Bone marrow (tissue), 2 donors: ENCODE measurements at places on chromosomes 2 and 18.

DNA sequence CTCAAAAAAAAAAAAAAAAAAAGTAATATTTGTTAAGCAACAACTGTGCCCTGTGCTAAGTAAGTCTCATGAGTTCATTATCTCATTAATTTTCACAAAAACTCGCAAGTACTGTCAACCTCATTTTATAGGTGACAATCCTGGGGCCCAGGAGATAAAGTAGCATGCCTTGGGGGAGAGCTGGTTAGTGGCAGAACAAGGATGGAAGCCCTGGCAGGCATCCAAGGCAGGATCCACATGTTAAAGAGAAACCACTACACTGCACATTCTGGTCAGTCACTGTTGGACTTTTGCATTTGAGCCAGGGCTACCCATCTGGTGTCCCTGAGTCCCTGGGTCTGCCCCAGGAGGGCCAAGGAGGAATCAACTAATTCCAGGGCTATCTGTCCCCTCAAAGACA lies 54.6 kb downstream of the ZFP36L2 start:
- no peak for DNase-seq

GRCh38 chr2:39667104-39667885 lies 1.6 kb downstream of the TMEM178A start:
- DNase-seq = no peak

GRCh38 chr2:73172963-73173362 lies 29.4 kb upstream of the NOTO start:
- DNase-seq = no peak

GRCh38 chr2:225735844-225736243 lies 336.3 kb downstream of the NYAP2 start:
- DNase-seq = no peak

DNA sequence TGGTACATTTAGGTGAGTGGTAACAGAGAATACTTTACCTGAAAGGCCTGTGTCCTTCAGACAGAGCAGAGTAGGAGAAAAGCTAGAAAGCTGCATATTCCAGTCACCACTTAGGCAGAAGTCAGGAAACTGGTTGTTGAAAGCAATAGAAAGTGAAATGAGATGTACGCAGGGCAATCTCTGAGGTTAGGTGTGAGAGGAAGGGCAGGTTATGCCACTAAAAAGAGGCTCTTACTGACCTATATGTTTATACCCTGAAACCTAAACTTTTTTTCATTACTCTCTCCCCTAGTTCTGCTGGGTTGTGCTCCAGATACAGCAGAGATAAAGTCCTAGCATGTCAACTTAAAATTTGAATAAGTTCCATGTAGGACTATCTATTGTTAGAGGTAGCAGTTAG lies 93.5 kb downstream of the COX7A2L start:
- DNase-seq = no peak

- peak; percentile 96 for DNase-seq
These were observed 7.9 kb downstream of the PCBP1 start for GRCh38 chr2:70094978-70095719.

GRCh38 chr2:97792416-97792815 lies 79.0 kb downstream of the ZAP70 start:
- no peak for DNase-seq

- DNase-seq = no peak
These were observed 28.5 kb upstream of the FAHD2A start for GRCh38 chr2:95374029-95374428.

DNA sequence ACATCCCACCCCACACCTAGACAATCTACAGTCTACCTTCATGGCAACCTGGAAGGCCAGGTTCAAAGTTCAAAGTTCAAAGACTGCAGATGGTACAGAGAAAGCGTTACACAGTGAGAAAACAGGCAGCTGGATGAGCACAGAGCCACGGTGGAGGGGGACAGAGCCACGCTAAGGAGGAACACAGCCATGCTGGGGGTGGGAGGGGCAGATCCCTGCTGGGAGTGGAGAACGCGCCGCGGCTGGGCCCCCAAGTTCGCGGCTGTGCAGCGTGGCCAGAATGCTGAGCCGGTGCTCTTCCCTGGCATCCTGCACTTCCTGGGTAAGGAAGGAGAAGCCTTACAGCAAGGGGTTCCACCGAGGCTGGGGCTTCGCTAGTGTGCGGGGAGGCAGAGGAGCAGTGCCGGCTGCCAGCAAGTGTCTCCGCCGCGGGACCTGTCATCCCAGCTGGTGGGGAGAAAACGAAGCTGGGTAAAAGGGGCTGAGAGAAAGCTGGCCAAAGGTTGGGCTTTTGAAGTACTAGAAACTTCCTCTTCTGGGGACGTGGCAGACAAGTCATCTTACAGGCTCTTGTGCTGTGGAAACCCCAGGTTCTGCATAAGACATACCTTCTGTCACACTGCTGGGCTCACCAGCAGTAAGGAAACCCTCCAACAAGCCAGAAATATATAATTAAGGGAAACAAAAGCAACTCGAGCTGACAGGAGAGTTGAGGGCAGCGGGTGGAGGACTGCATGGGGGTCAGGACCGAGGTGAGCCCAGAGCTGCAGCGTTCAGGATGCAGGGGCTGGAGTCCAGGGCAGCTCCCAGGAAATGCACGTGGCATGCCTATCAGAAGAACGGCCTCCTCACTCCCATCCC lies 115.5 kb downstream of the HDAC4 start:
- DNase-seq = peak; percentile 13

GRCh38 chr18:59323931-59324622 lies 5.6 kb upstream of the CPLX4 start:
- no peak for DNase-seq

DNA sequence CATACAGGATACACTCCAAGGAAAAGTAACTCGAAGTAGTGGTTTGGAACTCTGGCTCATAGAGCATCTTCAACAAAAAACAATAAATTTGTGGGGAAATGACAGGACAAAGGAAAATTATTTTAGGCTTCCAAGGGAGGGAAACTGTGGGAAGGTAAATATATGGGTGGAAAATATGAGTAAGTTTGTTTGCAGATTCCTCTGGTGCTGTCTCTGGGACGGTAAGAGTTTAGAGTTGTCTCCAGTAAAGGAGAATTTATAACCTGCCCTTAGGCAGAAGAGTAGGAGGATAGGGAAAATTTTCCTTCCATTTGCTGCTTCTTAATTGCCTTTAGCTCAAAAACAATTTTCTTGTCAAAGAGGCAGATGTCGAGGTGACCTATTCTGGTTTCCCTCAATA lies 19.3 kb downstream of the HNMT start:
- no peak for DNase-seq

DNA sequence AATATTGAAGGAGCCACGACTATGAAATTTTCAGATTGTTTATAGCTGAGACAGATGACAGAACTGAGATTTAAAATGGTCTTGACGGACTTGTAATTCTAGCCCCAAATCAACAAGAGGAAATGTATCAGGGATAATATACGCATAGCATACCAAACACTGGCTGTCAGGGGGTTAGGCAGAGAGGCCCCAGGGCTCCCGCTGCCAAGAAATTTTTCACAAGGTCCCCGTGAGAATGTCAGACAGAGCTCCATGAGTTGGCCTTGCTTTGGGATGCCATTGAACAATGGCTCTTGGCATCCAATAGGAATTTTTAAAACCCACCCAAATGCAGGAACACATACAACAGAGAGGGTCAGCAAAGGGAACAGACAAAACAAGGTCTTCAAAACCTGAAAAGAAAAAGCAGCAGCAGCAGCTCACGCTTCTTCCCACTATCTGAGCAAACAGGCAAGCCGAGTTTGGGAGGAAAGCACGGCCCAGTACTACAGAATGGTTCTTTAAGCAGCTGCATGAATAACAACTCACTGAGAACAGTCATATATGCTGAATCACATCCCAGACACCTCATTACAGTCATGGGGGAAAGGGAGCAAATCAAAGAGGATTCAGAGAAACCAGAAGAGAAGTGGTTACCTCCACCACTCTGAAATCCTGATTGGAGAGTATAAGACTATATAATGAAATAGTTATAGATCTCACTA lies 445.6 kb downstream of the RND3 start:
- no peak for DNase-seq

DNA sequence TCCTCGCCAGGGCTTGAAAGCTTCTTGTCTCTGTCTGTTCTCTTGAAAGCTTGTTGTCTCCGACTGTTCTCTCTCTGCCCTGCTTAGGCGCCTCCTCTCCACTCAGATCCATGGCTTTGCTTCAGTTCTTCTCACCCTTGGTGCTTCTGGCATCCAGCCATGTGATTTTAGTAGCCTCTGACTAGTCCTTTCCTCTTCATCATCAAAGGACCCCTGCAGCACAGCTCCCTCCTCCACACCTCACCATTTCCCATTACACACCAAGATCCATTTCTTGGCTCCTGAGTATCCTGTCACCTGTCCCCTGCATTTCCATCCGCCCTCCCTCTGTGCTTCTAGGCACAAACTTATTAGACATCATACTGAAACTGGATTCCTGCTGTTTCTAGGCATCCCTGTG lies 59.4 kb downstream of the ZNF236 start:
- no peak for DNase-seq

DNA sequence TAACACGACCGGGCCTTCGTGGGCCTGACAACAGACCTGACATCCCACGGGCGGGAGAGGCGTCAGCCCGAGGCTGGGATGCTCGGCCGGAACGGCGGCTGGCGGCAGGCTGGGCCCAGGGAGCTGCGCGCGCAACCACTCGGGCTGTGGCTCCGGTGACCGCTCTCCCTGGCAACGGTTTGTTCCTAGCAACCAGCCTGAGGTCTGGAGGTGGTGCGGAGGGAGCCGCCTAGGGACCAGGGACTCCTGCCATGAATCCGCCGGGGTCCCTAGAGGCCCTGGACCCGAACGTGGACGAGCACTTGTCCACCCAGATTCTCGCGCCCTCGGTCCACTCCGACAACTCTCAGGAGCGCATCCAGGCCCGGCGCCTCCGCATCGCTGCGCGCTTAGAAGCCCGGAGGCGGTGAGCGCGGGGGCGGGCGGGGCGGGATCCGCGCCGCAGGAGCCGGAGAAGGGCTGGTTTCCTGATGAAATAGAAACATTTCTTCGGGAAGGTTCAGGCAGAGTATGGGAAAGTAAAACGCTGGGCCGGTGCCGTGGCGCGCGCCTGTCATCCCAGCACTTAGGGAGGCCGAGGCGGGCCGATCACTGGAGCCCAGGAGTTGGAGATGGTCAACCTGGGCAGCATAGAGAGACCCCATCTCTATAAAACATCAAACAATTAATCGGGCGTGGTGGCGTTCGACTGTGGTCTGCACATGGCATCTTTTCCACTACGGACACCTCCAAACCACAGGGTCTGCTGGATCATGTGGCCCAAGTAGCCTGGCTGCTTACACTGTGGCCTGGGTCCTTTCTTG lies at the start of gene DRC1:
TSS of gene DRC1 (plus strand) at position 182 of the 803 bp plus-strand sequence. CDS start at position 252, 70 bp downstream.
- DNase-seq = no peak

DNA sequence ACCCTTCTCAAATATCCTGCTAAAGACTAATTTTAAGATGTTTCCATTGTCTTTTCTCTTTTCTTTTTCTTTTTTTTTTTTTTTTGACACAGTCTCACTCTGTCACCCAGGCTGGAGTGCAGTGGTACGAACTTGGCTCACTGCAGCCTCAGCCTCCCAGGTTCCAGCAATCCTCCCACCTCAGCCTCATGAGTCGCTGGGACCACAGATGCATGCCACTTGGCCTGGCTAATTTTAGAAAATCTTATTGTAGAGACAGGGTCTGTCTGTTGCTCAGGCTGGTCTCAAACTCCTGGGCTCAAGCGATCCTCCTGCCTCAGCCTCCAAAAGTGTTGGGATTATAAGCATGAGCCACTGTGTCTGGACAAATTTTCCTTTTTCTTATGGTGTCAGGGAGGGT lies 167.5 kb downstream of the MCFD2 start:
- DNase-seq = no peak

- DNase-seq = no peak
These were observed 800 bp downstream of the HOXD13 start for GRCh38 chr2:176093145-176093897.

- DNase-seq = no peak
These were observed 5.1 kb upstream of the MALT1 start for GRCh38 chr18:58666176-58666575.

DNA sequence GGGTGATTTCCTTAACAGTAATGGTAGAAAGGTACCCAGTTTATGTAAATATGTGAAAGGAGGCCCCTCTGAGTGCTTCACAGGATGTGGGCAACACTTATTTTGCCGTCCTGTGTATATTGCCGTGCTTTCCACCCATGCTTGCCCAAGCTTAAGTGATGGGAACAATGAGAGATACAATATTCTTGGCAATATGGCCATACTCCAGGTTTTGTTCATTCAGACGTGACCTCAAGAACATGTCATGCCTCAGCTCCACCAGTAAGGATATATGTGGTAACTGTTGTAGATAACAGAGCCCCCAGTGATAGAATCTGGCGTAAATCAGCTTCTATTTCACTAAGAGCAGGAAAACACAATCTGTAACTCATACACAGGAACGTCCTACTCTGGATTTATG lies 318.7 kb downstream of the PTPRM start:
- no peak for DNase-seq
